ENCODE measurements at places on chromosomes 7 and 10. TPM values are rescaled to one million over a fixed set of nuclear protein-coding genes. Genes with fewer than 3 reads are reported as not detected.

Gene ELOVL3
- not detected for total RNA-seq

DNA sequence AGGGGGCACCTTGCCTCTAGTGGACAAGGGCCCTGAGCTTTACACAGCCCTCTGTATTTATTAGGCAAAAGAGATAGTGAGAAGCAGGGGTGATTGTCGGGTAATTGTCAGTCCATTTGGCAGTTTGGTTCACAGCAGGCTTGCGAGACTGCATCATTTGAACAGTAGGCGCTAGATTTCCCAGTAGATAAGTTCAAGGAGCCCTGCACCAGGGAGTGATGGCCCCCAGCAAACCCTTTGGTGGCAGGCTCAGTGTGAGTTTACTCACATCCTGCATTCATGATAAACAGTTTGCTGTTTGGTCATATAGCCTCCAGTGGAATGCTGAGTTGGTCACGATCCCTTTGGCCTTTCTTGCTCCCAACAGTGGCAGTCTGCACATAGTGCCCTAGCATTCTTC is 59.4 kb downstream of the MARCHF5 start:
- no peak for DNase-seq

- no peak for DNase-seq
Observed at GRCh38 chr7:73892003-73892999, 31.3 kb downstream of the TMEM270 start.

- DNase-seq: no peak
Observed at GRCh38 chr10:126062131-126063032, 166.0 kb downstream of the FANK1 start.

GRCh38 chr7:106042196-106042611 is 69.9 kb downstream of the SYPL1 start:
- no peak for DNase-seq

Gene ORAI2
- total RNA-seq: 25.1 TPM

Gene THNSL1
- total RNA-seq: 8.0 TPM

Gene SPDYE8
- total RNA-seq: not detected

DNA sequence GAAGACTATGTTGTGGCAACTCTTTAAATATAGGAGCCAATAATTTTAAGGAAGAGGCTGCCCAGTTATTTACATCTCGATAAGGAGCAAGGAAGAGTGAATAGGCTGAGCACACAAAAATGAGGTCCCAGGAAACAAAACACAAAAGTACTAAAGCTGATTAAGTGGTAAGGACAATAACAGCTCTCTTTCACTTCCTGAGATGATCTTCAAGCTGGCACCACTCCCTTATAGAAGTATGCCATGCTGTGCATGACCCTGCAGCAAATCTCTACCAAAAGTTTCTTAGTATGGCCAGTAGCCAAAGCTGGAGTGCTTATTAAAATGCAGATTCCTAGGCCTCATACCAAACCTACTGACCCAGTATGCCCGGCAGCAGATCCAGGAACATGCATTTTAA is 39.7 kb downstream of the CADPS2 start:
- no peak for DNase-seq

Gene FAM171A1
- total RNA-seq: 5.8 TPM

Gene OGDHL
- total RNA-seq: 0.73 TPM

GRCh38 chr7:94056796-94057207 is 52.6 kb upstream of the BET1 start:
- no peak for DNase-seq

GRCh38 chr7:155738652-155739537 is 73.4 kb downstream of the SHH start:
- peak; percentile 85 for DNase-seq

GRCh38 chr10:21692916-21693315 is 158.9 kb downstream of the MLLT10 start:
- no peak for DNase-seq

DNA sequence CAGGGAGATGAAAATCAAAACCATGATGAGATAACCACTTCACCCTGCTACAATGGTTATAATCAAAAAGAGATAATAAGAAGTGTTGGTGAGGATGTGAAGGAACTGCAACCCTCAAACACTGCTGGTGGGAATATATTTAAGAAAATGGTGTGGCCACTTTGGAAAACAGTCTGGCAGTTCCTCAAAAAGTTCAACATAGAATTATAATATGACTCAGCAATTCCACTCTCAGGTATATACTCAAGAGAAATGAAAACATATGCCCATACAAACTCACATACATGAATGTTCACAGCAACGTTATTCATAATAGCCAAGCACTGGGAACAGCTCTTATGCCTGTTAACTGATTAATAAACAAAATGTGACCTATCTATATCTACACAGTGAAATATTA is 104.8 kb downstream of the SLC25A13 start:
- no peak for DNase-seq

DNA sequence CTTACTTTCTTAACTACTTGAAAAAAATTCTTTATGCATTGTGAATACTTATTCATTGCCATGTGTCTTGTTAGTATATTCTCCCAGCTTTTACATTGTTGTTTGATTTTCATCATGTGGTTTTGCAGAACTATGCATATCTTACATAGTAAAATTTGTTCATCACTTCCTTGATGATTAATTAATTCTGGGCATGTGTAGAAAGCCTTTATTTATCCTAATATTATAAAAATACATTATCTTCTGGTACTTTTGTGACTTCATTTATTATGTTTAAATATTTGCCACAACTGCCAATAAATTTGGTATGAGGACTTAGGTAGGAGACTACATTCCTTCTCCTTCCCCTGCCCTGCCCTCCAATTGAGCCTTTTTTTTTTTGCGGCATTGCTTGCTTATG is 166.0 kb upstream of the ZNF32 start:
- no peak for DNase-seq

- no peak for DNase-seq
Observed at GRCh38 chr7:158631574-158632195, 44.1 kb upstream of the PTPRN2 start.

Gene WEE2
- total RNA-seq: not detected

DNA sequence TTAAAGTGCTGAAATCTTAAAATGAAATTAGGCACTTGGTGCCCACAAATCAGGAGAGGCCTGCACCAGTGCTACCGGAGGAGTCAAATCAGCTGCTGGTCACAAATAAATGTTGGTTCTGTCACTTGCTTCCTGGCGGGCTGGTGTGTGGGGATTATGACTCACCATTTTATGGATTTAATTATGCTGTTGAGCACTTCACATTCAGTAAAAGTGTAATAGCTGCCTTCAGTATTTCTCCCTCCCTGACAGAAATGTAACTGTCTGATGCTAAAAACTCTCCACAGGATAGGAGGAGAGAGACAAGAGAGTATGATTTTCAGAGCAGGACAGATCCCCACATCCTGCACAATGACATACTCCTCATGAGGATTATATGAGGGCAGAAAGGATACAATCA is 186.0 kb downstream of the JAZF1 start:
- DNase-seq: no peak

Gene PALD1
- 5.4 TPM for total RNA-seq

Gene NUTM2E
- 0.27 TPM for total RNA-seq

DNA sequence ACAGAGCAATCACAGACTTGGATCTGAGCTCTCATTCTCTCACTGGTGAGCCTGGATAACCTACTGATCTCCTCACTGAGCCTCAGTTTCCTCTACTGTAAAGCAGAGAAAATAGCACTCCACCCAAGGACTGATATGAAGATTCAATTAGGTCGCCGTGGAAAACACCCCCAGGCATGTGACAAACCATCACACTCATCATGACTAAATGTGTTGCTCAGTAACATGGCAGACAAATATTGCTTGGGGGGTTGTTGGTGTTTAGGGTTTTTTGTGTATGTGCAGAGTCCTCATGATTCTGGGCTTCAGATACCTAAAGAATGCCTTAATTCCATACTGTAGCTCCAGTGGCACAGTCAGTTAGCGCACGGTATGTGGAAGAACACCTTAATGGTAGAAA is 122.1 kb upstream of the TCF7L2 start:
- DNase-seq: no peak

Gene SNX10
- 35.5 TPM for total RNA-seq

GRCh38 chr7:101501351-101501750 is 127.7 kb downstream of the MYL10 start:
- DNase-seq: no peak

DNA sequence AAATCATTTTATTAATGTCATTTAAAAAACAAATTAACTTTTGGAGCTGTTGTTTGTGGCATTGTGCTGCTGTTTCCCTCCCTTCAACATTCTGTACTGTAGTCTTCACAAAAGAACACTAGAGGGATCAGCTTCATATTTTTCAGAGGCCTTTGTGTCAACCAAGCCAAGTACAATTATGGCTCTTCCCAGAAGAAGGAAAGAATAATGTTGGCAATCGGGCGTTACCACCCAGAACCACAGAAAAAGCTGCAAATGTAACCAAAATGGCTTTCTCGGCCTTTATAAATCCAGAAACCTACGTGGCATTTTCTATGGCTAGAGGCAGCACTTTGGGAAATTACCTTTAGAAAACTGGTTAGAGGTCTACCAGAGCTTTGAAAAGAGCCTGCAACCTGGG is 98.8 kb upstream of the COL1A2 start:
- no peak for DNase-seq

DNA sequence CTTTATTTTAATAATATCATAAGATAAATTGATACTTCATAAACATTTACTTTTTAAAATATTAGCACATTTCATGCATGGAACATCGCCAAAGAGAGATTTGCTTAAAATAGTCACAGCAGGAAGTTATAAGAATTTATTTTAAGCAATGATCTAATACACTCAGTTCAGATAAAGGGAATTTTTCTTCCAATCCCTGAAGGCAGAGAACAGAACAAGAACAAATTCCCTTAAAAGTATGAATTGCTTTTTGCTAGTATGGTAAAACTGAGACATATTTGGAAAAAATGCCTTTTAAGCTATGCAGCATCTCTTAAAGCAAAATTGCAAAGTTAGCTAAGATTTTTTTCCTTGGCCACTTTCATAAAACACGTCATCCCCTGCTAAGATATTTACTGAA is 91.0 kb downstream of the SEMA3D start:
- DNase-seq: no peak

DNA sequence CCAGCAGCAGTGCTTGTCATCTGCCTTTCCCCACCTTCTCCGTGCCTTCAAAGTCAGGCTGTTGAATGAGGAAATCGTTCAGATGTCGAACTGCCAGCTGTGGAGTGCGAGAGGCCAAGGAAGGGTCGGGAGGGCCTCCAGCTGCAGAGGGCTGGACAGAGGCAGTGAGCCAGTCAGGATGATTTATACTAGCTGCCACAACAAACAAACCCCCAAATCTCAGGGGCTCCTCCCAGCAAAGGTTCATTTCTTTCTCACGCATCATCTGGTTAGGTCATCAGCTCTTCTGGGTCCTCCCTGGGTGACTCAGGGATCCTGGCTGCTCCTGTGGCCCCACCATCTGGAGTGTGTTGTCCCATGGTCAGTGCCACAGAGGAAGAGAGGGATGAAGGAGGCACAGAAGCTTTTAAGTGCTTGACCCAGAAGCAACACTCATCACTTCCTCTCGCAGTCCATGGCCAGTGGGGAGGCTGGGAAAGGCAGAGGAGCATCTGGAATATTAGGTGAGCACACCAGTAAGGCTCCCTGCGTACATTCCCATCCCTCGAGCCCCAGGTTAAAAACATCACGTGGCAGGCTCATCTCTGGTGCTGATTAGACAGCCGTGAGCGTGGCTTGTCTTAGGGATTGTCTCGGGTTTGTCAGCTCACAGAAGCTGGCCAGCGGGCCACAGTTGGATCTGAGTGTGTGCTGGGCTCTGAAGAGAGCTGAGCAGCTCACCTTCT is 140.7 kb downstream of the RGS10 start:
- DNase-seq: no peak

Gene TFPI2
- total RNA-seq: not detected

Gene METTL27
- 2.1 TPM for total RNA-seq

DNA sequence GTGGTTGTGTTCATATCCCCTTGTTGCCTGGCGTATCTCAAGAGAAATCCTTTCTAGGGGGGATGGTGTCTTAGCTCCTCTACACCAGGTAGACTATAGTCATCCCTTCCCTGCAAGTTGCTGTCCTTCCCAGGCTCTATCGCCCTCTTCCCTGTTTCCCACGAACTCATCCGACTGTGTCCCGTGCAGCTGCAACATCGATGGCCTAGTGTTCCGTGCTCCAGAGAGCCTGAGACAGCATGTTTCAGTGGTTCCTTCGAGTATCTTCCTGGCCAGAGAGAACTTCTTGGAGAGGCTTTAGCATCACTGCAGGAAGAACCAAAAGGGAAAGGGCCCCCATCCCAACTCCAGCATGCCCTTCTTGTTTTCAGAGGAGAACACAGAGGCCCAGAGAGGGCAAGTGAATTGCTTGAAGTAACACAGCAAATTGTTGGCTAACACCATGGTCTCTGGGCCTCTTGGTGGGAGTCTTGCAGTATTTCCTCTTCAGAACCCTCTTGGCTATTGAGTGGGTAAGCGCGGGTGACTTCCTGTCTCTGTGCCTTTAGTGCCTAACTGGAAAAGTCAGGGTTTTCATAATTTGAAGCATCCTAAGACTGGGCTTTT is 162.9 kb downstream of the RGS10 start:
- DNase-seq: no peak

DNA sequence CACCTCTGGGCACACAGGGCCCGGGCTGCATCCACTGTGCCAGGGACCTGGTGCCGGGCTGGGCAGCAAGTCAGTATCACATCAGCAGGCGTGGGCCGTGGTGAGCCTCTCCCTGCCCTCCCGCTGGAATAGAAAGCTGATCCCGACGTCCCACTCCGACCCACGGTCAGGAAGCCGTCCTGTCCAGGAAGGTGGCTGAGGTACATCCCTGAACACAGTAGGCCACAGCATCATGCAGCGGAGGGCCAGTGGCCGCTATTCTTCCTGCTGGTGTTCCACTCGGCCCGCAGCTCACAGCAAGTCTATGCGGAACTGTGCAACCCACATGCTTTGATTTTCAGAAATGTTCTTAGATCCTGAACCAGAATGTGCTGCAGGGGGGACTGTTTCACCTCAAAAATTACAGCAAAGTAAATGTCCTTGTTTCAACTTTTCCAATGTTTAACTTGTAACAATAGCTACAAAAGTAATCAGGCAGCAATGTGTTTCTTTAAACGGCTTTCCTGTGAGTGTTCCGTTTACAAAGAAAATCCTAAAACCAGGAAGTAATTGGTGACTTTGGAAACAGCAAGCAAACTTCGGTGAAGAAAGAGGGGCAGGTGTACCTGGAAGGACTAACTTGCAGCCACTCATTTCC is 676 bp upstream of the GPR146 start:
- no peak for DNase-seq

- no peak for DNase-seq
Observed at GRCh38 chr7:2017914-2018568, 214.7 kb downstream of the MAD1L1 start.

GRCh38 chr7:48636391-48637015 is 287.8 kb upstream of the CDC14C start:
- DNase-seq: no peak

- DNase-seq: no peak
Observed at GRCh38 chr7:155570991-155571390, 24.6 kb upstream of the CNPY1 start.

Gene CYP17A1
- total RNA-seq: not detected

Gene BLNK
- not detected for total RNA-seq

Gene AKR1B1
- 120 TPM for total RNA-seq

GRCh38 chr7:112370436-112370835 is 79.8 kb upstream of the IFRD1 start:
- DNase-seq: no peak

Gene ZNF467
- 0.25 TPM for total RNA-seq

GRCh38 chr10:59633063-59633462 is 76.6 kb downstream of the SLC16A9 start:
- no peak for DNase-seq
